NCI-H2081 (cell line): ENCODE measurements at places on chromosomes 2 and 18.

DNA sequence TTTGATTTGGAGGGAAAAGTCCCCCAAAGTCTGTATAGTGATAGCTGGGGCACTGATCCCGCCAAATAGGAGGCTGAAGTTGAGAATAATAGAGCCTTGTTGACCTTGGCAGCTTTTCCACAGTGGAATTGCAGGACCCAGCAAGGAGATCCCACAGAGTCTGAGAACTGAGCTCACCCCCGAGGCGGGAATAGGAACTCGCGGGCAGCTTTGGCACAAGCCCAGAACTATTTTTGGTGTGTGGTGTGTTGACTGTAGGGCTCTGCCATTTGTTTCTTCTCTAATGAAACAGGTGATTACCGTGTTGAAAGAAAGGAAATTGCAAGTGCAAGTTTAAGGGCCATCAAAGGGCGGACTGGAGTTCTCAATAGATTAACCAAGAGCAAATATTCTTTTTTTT is 34.0 kb downstream of the SH3RF3 start:
- DNase-seq: peak; percentile 89

DNA sequence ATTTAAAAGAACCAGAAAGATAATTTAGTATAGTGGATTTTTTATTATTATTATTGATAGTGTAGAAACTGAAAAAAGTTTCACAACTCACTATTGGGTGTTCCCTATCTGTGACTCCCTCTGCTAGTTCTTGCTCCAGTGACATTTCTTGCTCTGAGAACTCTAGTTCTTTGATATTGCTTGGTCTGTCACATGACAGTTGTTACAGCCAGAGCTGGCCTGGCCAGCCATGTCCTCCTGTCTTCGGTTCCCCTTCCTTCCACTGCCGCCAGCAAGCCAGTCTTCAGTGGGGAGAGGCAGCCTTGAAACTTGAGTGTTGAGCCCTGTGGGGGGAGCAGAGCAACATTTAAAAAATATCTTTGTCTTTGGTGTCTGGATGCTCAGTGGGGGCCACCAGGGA is 7.6 kb upstream of the THOC1 start:
- DNase-seq: no peak

DNA sequence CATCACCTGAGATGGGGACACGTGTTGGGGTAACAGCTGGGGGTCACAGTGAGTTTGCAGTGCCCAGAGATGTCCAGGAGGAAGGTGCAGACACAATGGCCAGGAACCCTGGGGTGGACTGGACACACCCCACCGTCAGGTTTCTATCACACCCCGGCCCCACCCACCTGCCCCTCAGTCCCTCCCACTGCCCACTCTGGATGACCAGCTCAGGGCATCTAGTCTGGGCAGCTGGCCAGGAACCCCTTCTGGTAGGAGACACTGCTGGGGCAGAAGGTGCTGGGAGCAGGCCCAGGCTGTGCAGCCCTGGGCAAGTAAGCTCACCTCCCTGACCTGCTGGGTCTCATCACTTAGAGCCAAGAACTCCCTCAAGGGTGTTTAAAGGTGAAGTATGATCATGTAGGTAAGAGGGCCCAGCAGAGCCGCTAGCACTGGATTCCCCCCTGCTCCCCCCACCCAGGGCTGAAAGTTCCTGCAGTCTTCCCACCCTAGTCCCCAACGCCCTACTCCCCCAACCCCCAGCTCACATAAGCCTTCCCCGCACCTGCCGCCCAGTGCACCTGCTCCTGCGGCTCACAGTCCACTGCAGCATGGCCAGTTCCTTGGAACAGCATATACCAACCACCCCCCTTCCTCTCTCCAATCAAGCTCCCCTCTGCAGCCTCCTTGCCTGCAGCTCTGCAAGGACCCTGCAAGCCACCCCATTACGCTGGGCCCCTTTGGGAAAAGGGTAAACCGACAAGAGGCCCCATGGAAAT is 17.3 kb downstream of the BIN1 start:
- no peak for DNase-seq

DNA sequence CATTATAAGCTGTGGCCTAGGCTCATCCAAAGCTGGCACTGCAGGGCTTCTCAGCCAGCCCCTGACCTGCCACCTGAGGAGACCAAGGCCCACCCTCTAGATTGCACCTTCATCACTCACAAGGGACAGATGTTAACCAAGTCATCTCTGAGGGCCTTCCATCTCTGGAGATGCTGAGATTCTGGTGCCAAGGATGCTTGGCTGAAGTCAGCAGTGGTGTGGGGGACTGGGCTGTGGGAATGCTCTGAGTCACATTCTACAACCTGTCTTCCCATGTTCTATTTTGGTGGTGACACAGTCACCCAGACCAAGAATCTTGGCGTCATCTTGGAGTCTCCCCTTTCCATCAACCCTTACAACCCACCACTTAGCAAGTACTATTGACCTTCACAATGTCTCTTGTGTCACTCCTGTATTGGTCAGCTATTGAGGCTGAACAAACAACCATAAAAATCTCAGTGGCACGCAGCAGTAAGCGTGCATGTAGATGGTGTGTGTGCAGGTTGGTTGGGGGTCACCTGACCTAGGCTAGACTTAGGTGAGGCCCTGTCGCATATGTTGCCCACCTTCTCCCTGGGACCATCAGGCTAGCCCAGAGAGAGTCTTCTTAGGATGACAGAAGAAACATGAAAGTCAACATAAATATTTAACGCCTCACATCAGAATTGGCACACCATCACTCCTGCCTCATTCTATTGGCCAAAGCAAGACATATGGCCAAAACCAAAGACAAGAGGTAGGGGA is 135.0 kb downstream of the SMAD7 start:
- no peak for DNase-seq

GRCh38 chr2:124193706-124194105 is 168.6 kb downstream of the CNTNAP5 start:
- no peak for DNase-seq
